ENCODE measurements at places on chromosomes 2 and 18.

DNA sequence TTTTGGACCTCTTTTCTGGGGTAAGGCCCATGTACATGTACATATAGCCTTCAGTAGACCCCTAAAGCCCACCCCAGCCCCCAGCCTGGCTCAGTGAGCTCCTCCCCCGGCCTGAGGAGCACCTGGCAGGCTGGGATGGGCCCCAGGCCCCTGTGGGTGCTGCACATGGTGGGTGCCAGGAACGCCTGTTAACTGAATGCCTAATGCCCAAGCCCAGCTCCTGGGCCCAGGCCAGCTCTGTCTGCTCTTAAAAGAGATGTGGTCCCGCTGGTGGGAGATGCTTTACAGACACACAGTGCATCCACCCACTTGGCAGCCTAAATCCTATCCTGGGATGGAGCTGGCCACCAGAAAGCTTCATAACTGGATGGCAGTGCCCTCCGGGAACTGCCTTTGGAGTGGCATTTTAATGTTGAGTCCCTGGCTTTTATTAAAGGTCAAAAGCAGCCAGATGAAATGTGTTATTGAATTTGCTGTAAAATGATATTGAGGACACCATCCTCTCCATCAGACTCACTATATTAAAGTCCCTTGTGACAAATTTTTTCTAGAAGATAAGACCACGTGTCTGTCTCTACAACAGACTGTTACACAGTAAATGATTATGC is 7.7 kb upstream of the OXER1 start:
- no peak for DNase-seq

- no peak for DNase-seq
These were observed 69.3 kb upstream of the HK2 start for GRCh38 chr2:74764429-74765272.

GRCh38 chr18:57803103-57803969 is at the start of gene ATP8B1:
TSS of gene ATP8B1 (minus strand) at chr18:57803315. CDS start at chr18:57731807, 71,508 bp downstream.
- DNase-seq: peak; percentile 61

GRCh38 chr2:237663517-237664110 is 36.2 kb downstream of the LRRFIP1 start:
- DNase-seq: peak; percentile 31

DNA sequence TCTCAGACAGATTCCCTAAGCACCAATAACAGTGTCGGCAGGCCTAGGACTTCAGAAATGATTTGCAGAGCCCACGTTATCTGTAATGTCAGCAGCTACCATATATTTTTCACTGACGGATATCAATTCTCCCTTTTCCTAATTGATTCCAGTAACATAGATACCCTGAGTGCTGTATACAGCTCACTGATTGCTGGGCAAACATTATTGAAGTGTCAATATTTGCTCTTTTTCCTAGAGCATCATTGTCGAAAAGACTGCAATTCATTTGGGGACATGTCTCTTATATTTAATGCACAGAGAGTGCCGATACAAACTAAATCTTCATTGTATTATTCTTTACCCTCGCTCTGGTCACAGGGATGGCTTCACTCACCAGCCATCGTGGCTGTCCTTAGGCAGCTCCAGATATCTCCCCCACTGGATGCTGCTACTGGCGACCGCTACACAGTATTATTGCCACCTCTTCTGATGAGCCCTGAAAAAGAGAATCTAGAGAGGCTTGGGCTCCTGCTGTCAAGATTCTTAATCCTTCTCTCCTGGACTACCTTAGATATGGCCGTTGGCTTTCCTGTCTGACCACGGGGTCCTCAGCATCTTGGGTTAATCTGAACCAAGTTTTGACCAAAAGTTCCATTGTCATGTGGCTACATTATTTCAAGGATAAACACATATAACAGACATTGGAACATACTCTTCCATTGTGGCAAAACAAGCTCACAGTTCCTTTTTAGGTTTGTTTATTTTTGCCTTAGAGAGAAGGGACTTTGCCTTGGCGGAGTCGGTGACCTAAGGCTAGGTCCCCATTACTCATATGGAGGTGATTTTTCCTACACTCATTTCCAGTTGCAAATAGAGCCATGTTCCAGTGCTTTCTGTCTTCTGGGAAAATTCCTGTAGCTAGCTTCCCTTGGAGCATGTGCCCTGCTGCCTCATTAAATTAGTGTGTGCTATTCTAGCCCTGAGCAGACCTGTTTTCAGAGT is 105.4 kb downstream of the CPO start:
- no peak for DNase-seq

- no peak for DNase-seq
These were observed 29.6 kb upstream of the EPAS1 start for GRCh38 chr2:46267616-46268015.

- DNase-seq: no peak
These were observed 205.3 kb upstream of the ST6GAL2 start for GRCh38 chr2:107091163-107091864.

GRCh38 chr2:47093626-47094025 is 61.5 kb downstream of the STPG4 start:
- no peak for DNase-seq

DNA sequence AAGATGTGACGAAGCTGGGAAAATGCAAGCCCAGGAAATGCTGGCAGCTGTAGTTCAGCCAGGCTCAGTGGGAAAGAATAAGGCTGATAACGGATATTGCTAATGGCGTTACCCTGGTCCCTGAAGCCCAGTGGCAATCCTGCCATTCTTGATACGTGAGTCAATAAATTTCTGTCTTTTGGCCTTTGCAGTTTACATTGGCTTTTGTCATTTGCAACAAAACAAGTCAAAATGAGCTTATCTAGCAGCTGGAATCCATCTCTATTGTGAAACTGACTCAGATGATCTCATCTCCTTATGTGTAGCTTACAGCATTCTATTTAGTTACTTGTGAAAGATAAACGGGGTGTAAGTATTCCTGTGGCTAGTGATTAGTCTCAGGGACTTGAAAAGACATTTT is 43.8 kb downstream of the ARL6IP6 start:
- peak; percentile 89 for DNase-seq

DNA sequence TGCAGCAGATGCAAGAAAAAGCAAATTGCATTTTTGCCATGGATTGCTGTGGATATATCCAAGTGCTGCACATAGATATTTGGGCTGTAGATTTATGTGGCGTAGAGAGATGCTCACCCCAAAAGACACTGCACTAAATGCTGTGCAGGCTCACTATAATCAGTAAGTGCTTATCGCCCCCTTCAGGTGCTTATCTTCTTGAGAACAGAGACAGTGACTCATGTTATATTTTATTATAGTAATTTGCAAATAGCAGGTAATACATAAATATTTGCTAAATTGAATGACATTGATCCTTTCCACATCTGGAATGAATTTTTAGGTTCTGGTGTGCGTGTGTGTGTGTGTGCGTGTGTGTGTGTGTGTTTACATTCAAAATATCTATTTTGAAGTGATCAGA is 36.8 kb upstream of the PLEKHM3 start:
- peak; percentile 60 for DNase-seq

GRCh38 chr2:112910865-112911264 is at the start of gene IL37:
TSS of gene IL37 (plus strand) at chr2:112911165. CDS start at chr2:112913013, 1,848 bp downstream.
- no peak for DNase-seq

- DNase-seq: no peak
These were observed 95.1 kb downstream of the SPTBN1 start for GRCh38 chr2:54551123-54551756.

- DNase-seq: no peak
These were observed 123.4 kb downstream of the LAMA1 start for GRCh38 chr18:6994056-6994770.

- DNase-seq: no peak
These were observed 209.6 kb downstream of the HDAC4 start for GRCh38 chr2:239190921-239191885.

- DNase-seq: no peak
These were observed 725.8 kb downstream of the TSN start for GRCh38 chr2:122481244-122481622.

GRCh38 chr2:144382849-144383248 is 137.1 kb downstream of the ZEB2 start:
- no peak for DNase-seq

- DNase-seq: no peak
These were observed 51.6 kb upstream of the ACTR3 start for GRCh38 chr2:113838277-113838676.

DNA sequence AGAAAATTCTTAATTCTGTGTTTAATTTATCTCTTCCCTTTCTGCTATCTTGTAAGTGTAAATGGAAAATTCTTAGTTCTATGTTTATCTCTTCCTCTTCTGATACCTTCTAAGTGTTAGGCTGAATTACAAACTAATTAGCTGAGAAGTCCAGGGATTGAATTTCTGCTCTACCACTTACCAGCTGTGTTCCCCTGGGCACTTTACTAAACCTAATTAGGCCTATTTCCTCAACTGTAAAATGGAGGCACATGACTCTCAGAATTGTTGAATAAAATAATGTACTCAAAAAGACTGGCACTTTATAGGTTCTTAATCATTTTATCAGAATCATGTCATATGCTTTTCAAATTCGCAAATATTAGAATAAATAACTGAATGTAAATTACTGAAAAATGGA is 146.3 kb downstream of the MAP2 start:
- DNase-seq: no peak

DNA sequence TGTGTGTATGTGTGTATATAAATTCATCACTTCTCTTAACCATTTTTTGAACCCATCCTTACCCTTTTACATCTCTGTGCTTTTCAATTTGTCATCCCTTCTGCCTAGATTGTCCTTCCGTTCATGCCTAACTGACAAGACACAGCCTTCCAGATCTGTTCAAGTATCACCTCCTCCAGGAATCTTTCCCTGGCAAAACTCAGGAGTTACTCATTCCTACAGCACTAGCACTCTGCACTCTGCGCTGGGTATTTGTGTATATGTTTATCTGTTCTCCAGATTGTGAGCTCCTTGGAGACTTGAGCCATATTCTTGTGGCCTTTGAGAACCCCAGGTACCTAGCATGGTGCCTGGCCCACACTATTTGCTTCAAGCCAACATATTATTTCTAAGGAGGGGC is 26.8 kb upstream of the ASXL2 start:
- DNase-seq: peak; percentile 11

- DNase-seq: peak; percentile 27
These were observed 19.0 kb upstream of the DIPK1C start for GRCh38 chr18:74476140-74476539.

GRCh38 chr2:64017811-64018700 is 1.2 kb downstream of the VPS54 start:
- DNase-seq: peak; percentile 55

DNA sequence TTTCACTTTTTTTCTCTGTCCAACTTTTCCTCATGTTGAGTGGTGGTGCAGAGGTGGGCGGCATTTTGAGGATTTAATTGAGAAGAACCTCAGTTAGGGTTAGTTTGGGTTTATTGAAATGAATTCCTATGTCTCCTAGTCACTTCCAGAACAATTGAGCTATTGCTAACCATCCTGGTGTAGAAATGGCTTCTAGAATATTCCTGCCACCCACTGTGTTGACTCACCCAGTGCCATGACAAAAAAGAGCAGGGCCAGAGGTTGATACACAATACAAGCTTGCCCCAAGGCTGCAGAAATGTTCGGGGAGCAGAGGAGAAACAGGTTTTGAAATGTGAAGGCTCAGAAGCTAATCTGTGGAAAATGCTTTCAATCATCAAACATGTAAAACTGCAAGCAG is 167.1 kb upstream of the TRIB2 start:
- DNase-seq: peak; percentile 33

DNA sequence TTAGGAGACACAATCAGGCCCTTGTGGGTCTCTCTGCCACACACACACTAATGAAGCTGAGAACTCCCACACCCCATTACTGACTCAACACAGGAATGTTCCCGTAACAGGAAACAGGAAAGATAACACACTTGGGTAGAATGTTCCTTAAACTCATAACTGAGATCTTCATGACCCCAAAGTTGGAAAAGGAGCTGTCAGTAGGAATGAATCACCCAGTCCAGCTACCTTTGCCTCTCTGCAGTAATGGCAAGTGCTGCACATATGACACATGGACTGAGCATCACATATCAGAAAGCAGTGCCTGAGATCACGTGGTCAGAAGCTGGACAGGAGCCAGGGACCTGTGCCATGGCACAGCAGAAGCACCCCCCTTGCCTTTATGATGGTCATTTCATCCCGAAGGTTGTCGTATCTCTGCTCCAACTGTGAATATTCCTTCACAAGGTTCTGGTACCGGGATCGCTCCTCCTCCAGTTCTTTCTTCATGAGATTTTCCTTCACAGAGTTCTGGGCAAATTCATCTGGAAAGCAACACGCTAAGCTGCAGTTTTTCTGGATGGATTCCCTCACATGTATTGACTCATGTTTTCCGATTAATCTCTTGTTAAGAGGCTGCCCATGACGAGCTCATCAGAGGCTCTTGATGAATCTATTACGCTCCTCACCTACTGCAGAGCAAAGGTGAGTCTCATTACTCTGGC is 65.4 kb upstream of the ACAA2 start:
- DNase-seq: peak; percentile 61

- peak; percentile 80 for DNase-seq
These were observed 115.9 kb downstream of the HAUS1 start for GRCh38 chr18:46220116-46220515.

DNA sequence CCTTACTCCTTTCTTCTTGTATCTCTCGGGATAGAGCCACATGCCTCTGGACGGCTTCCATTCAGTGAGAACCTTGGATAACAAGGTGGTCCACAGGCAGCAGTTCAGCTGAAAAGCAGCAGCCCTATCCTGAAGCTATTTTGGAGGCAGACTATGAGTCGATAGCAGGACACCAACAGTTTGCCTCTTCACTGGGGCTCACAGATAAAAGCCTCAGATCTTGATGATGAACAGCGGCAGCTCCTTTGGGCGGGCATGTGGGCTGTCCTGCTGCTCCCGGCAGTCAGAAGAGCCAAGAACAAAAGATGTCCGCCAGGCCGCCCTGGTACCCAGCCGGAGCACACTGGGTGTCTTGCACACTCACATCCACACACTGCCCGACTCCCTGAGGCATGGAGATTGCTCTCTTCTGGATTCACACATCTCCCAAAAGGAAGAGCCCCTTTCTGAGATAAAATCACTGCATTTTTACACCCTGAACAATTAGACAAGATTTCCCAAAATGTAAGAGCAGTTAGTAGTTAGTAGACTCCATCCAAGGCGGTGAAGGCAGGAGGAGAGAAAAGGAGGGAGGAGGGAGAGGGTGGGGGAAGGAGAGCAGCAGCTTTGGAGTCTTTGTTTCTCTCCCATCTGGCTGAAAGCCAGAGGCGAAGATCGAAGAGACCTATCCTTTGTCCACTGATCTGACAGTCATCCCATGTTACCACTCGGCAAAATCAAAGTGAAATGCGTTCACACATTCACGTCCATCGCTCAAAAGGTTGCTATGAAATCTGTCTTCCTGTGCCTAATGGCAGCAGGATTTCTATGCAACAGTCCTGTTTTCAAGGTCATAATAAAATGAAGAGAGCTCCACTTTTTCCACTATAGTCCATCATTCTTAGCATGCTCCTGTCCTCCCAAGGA is 90.1 kb upstream of the KLF7 start:
- DNase-seq: no peak

GRCh38 chr2:234536178-234536965 is 39.5 kb upstream of the ARL4C start:
- no peak for DNase-seq

- DNase-seq: peak; percentile 80
These were observed 156.3 kb downstream of the CABLES1 start for GRCh38 chr18:23291456-23292205.

DNA sequence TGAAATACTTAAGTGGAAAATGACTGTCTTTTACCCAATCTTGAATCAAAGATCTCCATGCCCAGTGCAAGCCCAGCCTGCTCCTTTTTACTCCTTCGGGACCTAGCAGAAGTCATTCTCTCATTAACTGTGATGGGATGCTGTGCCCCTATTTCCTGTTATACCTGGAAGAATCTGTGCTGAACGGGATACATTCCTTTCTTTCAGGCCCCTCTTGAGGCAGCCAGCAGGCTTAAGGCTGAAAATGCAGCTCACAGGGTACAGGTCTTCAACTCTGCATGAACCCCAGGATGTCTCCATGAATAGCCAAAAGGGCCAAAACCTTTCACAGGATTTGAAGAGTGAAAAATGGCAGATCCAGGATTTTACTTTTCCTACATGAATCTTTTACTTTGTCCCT is 784.8 kb upstream of the KLHL29 start:
- DNase-seq: no peak

Data from fibroblast of mammary gland (primary cell).